ENCODE measurements at places on chromosomes 12 and 14.
A peak's percentile ranks its signal among the peaks of the same experiment; 100 is the strongest.

DNA sequence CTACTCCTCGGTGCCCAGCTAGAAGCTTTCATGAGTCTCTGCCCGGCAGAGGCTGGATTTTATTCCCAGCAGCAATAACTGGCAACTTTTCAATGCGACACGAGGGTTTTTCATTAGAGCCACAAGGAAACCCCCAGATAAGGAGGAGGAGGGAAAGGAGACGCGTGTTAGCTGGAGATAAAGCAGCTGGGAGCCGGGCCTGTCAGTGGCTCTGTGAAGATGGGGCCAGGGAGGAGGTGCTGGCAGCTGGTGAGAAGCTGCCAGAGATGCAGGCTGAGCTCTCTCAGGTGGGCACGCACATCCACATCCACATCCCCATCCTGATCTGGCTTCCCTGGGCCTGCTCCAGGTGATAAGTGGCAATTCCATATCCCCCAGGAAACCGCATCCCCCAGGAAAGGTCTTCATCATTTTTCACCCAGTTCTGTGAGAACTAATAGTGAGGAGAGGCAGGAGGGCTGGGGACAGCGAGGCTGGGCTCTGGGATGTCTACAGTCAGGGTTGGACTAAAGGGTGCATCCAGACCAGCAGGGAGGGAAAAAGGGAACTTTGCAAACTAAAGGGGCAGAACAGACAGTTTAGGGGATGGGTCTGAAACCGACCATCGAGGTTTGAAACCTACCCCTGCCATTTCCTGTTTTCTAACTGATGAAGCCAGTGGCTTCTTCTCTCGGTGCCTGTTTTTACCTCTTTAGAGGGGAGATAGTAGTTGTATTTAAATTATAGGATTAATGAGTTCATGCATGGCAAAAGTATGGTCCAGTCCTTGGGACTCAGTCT, 413.2 kb downstream of the DPF3 start:
- no peak for DNase-seq

DNA sequence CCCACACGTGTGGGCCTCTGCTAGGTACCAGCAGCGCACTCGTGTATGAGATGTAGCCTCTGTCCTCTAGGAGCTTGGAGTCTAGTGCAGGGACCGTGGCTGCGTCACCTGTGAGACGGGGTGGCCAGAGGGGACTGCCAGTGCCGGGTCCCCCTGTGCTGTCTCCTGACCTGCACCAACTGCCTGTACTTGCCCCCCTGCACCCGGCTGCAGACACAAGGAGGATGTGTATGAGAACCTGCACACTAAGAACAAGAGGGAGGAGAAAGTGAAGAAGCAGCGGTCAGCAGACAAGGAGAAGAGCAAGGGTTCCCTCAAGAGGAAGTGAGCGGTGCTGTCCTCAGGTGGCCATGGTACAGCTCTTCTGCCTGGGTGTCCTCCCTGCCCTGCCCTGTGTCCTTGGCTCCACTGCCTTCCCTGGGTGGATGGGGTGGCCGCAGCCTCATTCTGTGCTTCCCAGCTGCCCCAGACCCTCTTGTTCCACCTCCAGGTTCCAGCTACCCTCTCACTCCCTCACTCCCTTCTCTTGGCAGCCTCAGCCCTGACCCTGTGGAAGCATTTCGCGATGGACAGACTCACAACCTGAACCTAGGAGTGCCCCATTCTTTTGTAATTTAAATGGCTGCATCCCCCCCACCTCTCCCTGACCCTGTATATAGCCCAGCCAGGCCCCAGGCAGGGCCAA, 9.6 kb downstream of the PTPN6 start:
- DNase-seq: peak; percentile 41

DNA sequence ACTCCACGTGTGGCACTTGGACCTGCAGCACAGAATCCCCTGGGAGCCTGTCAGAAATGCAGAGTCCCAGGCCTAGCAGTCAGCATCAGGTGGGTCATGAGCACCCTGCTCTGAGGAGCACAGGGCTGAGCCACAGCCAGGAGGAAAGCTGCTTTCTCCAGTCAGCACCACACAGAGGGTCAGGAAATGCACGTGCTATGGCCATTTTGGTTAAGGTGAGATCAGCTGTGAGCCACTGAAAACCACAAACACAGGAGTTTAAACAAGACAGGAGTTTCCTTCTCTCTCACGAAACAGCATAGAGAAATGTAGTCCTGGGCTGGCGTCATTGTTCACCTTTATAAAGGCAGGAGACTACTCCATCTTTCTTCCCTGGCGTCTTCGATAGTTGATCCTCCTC, 204.5 kb upstream of the SFSWAP start:
- DNase-seq: no peak

DNA sequence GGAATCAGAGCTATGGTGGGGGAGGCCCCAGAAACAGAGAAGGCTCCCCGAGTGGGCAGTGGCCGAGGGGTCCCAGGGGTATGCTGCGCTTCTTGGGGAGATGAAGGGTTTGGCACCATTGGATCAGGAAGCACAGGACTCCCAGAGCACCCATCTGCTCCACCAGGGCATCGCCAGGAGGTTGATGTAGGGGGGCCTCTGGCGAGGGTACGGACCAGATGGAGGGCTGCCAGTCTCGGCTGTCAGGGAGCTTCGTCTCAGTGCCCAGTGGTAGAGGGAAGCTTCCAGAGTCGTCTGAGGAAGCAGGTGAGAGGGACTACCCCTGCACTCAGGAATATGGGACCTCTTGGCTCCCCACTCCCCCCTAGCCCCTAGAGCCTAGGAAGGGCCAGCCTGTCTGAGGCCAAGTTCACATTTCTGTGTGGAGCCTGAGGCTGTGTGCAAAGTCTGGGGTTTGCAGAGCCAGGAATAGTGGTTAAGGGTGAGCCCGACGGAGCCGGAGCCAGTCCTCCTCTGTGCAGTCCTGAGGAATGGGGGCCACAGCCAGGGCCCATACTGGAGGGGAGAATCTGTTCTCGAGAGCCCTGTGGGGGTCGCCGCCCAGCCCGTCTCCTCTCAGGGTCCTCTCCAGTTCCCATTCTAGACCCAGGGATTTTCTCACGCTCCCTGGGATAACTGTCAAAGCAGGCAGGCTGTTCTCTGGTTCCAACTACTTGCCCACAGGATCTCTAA, 10.2 kb downstream of the SLC48A1 start:
- DNase-seq: no peak

DNA sequence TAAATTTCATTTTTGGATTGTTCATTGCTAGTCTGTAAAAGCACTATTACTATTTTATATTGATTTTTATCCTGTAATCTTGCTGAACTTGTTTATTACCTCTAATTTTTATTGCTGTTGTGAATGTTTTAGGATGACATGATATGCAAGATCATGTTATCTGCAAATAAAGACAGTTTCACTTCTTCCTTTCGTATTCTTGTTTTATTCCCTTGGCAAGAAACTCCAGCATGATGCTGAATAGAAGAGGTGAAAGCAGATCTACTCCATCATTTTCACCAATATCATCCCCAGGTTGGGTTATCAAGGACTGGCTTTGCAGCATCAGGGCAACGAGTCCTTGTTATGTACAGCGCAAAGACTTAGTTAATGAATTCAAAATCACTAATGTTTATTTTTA, 2.7 kb upstream of the CLECL1 start:
- no peak for DNase-seq

GRCh38 chr14:68843471-68844209, 50.8 kb upstream of the ZFP36L1 start:
- peak; percentile 72 for DNase-seq

GRCh38 chr12:84603484-84604248, 308.9 kb downstream of the SLC6A15 start:
- DNase-seq: no peak

DNA sequence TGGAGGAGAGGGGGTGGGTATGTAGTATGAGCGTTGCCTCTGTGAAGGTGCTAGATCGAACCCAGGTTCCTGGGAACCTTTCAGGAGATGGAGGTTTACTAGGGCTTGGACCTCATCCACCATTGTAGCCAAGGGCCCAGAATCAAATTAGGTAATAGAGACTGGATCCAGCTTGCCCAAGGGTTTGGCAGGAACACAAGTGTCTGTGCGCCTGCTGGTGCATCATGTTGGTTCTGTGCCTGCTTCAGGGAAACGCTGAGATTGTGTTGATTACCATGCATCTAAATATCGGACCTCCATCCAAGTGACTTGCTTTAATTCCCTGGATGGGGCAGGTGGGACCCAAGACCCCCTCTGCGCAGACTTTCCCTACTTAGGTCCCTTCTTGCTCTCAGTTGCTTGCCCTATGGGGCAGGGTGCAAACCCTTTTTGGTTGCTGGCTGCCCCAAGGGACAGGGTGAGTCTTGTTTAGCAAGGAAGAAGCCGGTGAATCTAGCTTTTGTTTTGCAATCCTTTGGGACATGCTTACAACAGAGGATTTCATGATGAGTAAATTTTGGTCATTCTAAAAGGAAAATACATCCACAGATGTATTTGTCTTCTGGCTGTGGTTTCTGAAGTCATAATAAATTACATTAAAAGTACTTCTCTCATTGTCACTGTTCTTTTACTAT, 189.8 kb upstream of the PRICKLE1 start:
- peak; percentile 56 for DNase-seq

- DNase-seq: no peak
Measured at GRCh38 chr14:103686831-103687485, 28.3 kb downstream of the XRCC3 start.

DNA sequence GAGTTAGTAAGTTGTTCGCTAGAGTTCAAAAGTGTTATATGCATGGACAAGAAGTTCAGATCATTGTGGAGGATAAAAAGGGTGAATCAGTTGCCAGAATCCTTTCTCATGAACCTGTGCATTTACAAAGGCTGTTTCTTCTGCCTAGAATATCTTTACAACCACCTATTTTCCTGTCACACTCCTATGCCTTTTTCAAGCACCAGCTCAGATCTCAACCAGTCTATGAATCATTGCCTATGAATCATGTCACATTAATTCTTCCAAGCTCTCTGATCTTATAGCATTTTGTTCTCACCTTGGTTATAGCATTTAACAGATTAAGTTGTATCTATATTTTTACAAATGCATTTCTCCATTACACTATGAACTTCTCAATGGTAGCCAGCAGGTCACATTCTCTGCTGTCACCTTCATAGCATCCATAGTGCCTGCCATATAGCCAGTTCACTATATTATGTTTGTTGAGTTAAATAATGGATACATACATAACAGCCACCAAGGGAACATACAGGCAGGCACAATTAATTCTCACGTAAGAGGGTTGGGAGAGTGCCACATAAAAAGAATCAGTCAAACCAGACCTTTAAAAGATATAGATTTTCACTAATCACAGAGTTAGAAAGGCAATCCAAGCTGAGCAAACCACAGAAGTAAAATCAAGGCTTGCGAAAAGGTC, 573.0 kb downstream of the FOXG1 start:
- DNase-seq: no peak

DNA sequence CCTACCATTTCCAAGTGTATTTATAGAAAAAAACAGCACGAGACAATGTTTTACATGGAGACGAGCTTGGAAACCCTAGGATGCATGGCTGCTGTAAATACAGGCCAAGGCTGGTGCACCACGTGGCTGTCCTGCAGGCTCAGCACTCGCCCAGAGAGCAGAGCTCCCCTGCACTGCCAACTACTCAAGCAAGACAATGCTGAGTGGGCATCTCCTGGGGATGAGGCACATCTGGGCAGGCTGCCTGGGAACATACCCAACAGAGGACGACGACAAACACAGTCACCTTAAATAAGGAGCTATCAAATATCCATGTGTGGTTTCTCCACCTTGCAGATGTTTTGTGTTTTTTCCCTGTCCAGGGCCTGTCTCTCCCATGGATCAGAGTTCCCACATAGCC, 128.3 kb upstream of the PRMT8 start:
- DNase-seq: no peak

DNA sequence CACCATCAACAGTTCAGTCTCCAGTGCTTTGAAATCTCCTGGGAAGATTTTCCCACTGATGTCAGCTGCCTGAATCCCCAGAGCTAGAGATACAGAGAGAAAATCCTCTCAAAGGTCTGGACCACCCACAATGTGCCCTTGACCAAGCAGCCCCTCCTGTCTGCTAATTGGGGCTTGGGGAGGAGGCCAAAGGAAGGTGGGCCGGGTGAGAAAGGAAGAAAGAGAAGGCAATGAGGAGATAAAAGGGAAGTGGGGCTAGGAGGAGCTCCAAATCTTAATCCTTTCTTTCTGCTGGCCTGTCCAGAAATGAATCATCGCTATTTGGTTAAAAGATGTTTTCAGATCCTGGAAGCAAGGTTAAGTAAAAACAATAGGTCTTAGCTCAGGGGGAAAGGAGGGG, 322.9 kb downstream of the BCL11B start:
- no peak for DNase-seq

GRCh38 chr12:749751-750270, 2.6 kb upstream of the WNK1 start:
- DNase-seq: no peak

DNA sequence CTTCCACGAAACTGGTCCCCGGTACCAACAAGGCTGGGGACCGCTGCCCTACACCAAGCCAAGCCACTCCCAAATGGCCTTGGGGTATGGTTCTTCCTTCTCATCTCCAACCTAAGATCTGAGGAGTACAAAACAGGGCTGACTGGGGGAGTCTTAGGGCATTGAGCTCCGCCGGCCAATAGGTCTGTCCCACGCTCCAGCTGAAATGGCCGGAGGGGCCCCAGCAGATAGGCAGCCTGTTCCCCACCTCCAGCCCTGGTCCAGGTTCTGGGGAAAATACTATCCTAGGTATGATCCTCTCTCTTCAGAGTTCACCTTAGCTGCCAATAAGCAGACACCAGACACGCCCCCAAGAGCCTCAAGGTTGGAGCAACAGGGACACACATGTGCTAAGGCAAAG, 90.2 kb downstream of the ACTN1 start:
- no peak for DNase-seq

DNA sequence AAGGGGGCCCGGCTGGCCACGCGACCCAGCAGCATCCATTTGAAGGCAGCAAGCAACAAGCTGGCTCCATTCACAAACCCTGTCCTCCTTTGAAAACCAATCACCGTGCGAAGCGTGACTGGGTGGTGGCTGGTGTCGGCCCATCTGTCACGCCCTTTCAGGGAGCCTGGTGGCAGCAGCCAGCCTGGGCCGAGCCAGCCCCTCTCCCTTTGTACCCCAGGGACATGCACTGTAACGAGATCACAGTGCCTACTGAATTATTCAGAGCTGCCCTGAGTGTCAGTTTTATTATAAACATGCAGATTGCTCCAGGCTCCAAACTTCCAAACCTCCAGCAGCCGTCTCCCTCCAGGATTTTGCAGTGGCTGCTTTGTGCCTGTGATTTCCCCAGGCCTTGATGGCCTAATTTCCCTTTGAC, 22.3 kb upstream of the CTDSP2 start:
- DNase-seq: no peak

DNA sequence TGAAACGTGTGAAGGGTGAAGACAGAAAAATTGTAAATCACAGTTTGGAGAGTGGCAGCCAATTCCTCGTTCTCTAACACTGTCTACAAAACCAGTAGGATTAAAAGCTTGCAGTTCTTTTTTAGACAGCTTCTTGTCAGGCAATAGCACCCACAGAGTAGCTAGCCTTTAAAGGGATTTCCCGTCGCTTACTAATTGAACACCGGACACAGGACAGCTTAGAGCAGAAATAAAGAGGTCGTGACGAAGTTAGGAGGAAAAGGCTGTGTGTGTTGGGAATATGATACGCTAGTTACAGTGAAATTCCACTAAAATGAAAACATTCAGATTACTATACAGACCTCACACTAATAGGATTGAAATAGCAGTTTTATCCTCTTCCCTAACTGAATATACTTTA, 149.1 kb upstream of the FLRT2 start:
- no peak for DNase-seq

- peak; percentile 36 for DNase-seq
Measured at GRCh38 chr12:65605019-65605418, 219.3 kb upstream of the HMGA2 start.
